ENCODE measurements at places on chromosomes 2 and 18. TPM values are rescaled to one million over a fixed set of nuclear protein-coding genes. Genes with fewer than 3 reads are reported as not detected.

GPAT2 gene
- not detected for total RNA-seq

MYL1 gene
- total RNA-seq, result not detected

DNA sequence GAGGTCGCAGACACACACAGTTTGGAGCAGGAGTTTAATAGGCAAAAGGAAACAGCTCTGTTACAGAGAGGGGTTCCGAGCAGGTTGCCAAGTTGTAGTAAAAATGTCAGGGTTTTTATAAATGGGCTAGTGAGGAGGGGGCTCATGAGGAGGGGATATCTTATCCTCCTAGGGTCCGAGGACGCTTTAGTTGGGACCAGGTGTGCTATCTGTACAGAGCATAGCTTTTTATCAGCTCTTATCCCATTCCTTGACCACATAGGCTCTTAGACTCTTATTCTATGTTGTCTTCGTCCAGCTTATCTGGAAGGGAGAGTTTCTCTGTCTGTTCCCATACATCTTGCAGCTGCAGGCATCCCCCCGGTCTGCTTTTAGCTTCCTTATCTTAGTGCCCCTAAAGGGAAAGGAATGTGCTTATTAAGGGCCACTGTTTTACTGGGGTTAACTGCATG, 44.7 kb downstream of the PDK1 start:
- no peak for DNase-seq

DNA sequence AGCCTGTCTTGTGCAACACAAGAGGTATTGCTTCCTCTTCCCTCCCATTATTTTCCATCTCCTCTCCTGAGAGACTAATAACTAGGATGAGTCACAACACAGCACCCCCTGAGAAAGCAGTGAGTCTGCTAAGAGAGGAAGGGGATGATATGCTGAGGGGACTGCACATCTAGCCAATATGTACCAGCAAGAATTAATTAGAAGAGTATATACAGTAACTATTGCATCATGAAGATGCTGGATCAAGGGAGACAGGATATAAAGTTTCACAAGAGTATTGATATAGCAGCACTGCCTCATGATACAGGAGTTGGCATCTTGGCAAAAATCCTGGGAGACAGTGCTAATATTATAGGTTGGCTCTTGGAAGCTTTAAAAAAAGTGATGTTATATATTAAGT, 289.9 kb upstream of the RBMS1 start:
- no peak for DNase-seq

DNA sequence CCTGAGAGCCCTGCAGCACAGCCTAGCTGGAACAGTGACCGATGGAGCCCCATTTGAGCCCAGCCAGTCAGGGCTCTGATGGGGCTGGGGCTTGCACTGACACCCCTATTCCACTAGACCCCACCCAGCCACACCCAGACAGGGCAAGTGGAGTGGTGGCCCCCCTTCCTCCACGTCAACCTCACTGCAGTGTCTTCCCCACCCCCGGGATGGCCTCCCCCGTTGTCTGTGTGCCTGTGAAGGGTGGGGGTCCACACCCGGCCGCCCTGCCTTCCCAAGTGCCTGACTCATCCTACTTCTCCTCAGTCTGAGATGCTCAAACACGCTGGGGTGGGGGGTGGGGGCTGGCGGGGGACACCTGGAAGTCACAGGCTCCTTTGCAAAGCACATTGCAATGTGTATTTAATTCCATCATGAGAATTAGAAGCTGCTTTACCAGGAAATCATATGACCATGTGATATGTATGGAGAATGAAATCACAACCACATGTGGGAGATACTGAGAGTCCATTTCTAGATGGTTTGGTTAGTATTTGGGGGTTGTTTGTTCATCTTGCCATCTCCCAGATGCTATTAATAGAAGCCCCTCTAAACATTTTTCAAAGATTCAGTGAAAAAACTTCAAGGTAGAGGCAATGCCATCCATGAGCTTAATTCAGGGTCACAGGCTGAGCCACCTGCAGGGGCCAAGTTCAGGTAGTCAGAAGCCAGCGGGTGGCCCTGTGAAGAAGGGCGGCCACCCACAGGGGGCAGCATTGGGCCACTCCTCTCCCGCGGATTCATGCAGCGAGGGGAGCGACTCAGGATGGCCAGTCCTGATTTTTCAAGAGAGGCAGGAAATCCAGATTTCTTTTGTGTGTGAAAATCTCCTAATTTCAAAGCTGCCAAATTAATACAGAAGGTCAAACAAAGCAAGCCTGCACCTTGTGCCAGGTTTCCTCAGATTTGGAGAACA, 22.7 kb upstream of the GMPPA start:
- DNase-seq, result no peak

DNA sequence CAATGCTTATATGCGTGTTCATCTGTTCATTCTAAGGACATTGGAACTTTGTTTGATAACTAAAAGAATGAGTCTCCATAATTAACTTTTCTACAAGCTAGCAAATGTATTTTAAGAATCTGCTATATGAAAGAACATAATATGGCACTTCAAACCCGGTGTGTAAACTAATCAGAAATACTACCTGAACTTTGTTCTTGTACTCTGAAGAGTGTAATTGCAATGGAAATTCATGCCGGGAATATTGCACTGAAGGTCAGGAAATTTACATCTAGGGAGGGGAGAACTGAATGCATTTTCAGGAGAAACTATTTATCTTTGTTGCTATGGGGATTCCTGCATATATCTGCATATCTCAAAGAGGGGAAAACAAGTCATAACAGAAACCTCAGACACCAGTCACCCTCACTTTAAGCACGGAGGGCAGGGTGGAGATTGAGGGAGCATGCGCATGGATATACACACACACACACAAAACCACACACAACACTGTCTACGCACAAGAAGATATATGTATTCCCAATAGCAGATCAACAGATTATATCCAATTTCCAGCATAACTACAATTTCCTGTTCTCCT, 76.2 kb downstream of the DTNA start:
- DNase-seq, result no peak

GRCh38 chr18:54260396-54261072, 8.8 kb upstream of the POLI start:
- no peak for DNase-seq

- no peak for DNase-seq
These were observed 11.4 kb downstream of the DARS1 start for GRCh38 chr2:135974036-135974435.

- DNase-seq, result no peak
These were observed 241.3 kb downstream of the RBM43 start for GRCh38 chr2:151020411-151020810.

DNA sequence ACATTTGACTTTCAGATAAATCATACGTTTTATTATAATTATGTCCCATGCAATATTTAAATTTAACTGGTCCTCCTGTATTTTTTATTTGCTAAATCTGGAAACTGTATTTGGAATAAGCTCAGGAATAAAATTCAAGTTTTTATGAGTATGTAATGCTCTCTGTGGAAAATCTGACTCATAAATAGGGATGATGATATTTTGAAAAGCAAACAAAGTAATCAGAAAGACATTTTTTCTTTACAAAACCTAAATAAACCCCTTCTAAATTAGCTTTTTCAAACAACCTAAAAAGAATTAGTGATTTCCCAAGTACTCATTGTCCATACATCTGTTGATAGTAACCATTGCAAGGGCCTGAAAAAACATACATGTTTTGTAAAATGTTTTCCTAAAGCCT, 41.1 kb downstream of the ASB1 start:
- DNase-seq, result no peak

Data from Panc1 (cell line).